ENCODE measurements at places on chromosomes 1 and 21.
A peak's percentile ranks its signal among the peaks of the same experiment; 100 is the strongest.

DNA sequence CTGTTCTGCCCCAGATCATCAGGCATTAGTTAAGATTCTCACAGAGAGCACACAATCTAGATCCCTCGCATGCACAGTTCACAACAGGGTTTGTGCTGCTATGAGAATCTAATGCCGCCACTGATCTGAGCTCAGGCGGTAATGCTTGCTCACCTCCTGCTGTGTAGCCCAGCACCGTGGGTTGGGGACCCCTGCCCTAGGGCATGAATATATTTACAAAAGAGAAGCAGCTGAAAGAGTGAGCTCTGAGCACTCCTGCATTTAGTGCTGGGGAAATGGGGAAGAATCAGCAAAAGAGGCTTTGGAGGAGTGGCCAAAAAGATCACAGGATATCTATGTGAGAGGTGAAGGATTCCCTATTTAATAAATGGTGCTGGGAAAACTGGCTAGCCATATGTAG, 5.6 kb downstream of the CFAP57 start:
- no peak for DNase-seq

GRCh38 chr1:205430696-205431305, 8.9 kb upstream of the LEMD1 start:
- peak; percentile 23 for DNase-seq

- DNase-seq, result no peak
Measured at GRCh38 chr1:206774093-206774492, 1.8 kb upstream of the IL10 start.

GRCh38 chr1:100624886-100625610, 87.1 kb downstream of the GPR88 start:
- no peak for DNase-seq

GRCh38 chr1:1001057-1001783, 1.3 kb upstream of the HES4 start:
- no peak for DNase-seq
